ENCODE measurements at places on chromosomes 7 and 10.

- no peak for DNase-seq
Observed at GRCh38 chr7:75626954-75627353, 111.8 kb downstream of the HIP1 start.

DNA sequence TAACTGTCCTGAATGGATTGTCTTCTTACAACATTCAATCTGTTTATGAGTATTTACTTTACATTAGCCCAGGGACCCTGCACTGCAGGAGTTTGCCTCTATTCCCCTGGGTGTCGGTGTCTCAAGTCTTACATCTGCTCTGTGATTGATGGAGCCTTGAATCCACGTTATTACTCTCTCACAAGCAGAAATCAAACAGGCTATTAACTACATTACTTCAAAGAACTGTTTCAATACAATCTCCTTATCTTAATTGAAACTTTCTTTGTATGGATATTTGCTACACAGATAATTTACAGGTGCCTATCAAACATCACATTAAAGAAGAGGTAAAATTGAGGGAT is 3.1 kb upstream of the ARID5B start:
- DNase-seq, result no peak

DNA sequence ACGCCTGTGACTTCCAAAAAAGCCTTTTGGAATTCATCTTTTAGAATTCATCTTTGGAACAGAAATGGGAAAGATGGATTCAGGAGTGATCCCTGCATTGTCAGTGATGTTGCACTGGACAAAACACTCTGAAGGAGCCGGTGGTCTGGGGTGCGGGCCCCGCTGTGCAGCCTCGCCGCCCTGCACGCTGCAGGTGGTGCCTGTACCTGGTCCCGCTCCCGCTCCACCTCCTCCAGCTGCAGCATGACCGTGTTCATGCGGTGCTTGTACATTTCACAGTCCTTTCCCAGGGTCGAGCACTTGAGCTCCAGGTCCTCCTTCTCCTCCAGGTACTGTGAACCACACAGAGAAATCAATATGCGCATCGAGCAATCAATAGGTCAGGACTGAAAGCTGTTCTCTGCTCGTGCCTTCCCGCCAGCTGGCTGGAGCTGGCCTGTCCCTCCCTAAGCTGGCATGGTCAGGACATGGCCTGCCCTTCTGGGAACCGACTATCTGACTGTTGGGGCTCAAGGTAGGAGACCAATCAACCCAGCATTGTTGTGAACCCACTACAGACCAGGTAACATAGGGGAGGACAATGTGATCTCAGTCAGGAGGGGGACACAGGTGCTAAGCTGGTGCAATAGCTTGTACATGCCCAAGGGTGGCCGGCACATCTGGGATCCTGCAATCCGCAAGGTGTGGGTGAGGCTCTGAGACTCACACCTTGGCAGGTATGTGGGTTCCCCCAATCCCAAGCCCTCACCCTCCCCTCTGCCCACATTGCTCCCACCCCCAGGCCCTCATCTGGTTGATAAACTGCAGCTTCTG is 93.8 kb upstream of the GNA12 start:
- DNase-seq, result no peak

DNA sequence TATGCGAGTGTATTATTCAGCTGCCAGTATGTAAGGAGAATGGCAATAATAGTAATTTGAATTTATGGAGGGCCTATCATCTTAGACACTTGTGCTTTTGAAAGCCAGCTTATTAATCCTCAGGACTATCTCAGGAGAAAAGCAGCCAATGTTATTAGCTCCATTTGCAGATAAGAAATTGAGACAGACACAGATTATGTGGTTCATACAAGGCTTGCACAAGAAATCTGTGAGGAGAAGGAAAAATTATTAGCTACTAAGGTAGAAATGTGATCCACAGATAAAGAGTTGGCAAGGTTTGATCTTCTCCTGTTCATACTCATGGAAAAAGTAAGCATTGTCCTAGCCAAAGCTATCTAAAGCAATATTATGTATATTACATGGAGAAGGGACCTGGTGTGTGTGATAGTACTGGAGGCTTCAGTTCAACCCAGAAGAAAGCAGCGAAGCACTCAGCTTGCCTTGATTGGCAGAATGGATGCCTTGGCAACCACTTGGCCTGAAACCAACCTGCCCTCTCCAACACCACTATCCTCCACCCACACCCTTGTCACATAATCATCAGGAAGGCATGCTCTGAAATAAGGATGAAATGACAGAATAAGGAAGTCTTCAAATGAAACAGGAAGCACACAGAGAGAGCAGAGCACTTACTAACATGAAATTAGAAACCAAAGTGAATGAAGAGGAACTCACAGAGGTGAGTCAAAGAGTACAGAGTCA is 18.0 kb downstream of the MACC1 start:
- no peak for DNase-seq

DNA sequence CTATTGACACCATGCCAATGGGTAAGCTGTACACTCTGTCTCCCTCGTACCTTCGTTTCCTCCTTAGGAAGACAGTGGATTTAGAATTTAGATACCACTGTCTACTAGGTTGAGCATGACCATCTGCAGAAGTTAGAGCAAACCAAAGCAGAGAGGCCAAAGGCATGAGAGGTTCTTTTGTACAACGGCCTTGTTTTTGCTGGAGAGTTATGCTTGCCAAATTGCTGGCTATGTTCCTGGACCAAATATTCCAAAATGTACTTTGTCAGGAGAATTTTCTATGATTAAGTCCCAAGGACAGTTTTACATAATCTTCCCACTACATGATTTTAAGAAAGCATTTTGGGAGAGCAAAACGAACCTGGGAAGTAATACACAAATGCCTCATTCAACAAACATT is 47.9 kb upstream of the PLCE1 start:
- DNase-seq, result no peak

GRCh38 chr10:16231734-16232435 is 204.9 kb upstream of the PTER start:
- DNase-seq, result no peak

DNA sequence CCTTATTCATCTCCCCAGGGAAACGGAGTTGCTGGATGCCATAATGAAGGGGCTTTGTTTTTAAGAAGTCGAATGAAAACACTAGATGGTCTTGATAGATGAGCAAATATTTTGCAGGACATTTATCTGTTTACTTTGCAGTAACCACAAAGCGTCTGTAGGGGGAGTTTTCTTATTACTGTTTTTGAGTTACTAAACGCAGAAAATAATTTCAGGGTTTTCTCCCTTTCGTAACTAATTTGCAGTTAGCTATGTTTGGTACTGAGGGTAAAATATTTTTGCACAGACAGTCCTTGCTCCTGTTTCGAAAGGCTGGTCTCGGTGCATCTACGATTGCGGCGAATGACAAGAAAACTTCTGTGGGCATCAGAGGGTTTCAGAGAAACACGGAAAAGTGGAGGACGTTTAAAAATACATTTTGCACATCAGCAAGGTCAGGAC is 505.6 kb upstream of the MKI67 start:
- no peak for DNase-seq

- DNase-seq, result no peak
Observed at GRCh38 chr7:112204499-112205342, 1.5 kb downstream of the DOCK4 start.

DNA sequence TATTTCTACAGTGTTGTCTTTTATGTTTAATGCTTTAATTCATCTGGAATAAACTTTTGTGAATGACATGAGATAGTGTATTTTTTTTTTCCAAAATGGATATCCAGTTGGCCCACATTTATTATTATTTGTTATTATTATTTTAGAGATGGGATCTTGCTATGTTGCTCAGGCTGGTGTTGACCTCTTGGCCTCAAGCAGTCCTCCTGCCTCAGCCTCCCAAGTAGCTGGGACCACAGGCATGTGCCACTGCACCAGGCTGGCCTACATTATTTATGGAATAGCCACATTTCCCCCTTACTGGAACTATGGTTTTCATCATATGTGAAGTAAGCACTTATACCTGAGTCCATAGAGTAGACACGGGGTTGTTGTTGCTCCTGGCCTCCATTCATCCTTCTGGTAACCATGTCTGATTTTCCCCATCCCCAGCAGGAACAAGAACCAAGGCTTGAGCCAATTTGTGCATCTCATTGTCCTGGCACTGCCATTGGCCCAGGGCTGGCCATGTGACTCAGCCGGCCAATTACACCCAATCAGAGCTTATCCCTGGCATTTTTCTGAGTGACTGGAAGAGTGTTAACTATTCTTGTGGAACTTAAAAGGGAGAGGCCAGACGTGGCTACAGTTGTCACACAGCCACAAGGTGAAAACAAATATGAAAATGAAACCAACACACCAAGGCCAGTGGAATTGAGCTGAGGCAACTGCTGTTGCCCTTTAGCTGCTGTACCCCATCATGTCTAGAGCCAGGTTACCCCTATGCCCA is 23.1 kb downstream of the PRF1 start:
- DNase-seq, result no peak

DNA sequence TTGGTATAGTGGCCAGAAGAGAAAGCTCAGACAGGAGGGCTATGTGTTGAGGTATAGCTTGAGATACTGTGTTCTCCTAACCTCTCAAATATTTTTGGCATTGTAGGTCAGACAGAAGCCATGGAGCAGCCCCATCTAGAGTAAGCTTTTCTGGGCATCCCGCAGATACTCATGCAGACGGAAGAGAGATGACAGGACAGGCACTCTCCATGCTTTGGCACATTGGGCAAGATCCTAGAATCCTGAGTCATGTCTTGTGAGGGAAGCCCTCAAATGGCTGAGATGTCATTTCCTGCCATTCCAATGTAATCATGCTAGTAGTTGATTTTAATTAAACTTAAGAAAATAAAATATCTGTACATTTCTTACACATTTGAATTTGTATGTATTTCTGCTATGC is 16.8 kb upstream of the KIF20B start:
- no peak for DNase-seq

DNA sequence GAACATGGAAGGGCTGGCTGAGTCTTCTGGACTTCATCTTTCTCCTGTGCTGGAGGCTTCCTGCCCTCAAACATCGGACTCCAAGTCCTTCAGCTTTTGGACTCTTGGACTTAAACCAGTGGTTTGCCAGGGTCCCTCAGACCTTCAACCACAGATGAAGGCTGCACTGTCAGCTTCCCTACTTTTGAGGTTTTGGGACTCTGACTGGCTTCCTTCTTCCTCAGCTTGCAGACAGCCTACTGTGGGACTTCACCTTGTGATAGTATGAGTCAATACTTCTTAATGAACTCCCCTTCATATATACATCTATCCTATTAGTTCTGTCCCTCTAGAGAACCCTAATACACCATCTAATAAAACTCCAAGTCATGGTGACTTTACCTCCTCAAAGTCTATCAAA is 4.0 kb upstream of the CLEC5A start:
- no peak for DNase-seq

- no peak for DNase-seq
Observed at GRCh38 chr7:102981451-102981850, 68.7 kb downstream of the LRRC17 start.

GRCh38 chr7:87528730-87529129 is 53.2 kb upstream of the ABCB4 start:
- no peak for DNase-seq

DNA sequence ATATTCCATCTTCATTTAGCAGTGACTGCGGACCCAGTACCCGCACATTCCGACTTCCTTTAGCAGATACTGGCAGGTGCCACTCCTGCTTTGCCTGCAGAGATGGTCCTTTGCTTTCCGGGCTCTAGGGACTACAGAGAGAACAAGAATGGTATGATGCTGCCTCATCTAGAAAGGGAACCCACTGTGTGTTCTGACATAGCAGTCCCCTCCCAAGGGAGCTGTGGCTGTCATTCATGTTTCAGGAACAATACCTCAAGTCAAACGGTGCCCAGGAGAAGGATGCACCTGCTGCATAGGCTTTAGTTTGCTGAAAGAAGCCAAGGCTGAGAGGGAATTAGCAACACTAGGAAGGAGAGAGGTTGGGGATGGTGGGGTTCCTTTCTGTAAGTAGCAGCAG is 15.9 kb upstream of the TMEM72 start:
- DNase-seq, result no peak

GRCh38 chr7:70132852-70133690 is 534.8 kb downstream of the AUTS2 start:
- DNase-seq, result no peak

GRCh38 chr10:133438711-133439273 is 14.4 kb upstream of the SPRN start:
- DNase-seq, result no peak

- DNase-seq, result no peak
Observed at GRCh38 chr10:86204421-86205305, 161.9 kb downstream of the GRID1 start.

- DNase-seq, result no peak
Observed at GRCh38 chr7:128735436-128735835, 3.7 kb upstream of the CALU start.

- no peak for DNase-seq
Observed at GRCh38 chr10:125124907-125125306, 35.5 kb downstream of the CTBP2 start.

DNA sequence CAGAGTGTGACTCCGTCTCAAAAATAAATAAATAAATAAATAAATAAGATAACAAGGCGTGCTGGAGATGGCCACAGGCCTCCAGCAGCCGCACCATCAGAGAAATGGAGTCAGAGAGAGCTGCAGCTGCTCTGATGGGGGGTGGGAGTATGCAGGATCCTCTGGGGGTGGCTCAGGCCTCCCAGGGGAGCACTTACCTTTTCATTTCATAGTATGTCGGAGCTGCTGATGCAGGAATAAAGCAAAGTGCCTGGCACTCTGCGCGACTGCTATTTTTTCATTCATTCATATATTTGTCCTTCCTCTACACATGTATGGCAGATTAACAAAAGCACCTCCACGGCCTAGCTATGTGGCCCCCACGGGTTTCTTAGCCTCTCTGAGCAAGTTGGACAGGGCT is 175.9 kb downstream of the CUX1 start:
- no peak for DNase-seq

GRCh38 chr10:36899652-36900051 is 225.7 kb upstream of the ANKRD30A start:
- no peak for DNase-seq

DNA sequence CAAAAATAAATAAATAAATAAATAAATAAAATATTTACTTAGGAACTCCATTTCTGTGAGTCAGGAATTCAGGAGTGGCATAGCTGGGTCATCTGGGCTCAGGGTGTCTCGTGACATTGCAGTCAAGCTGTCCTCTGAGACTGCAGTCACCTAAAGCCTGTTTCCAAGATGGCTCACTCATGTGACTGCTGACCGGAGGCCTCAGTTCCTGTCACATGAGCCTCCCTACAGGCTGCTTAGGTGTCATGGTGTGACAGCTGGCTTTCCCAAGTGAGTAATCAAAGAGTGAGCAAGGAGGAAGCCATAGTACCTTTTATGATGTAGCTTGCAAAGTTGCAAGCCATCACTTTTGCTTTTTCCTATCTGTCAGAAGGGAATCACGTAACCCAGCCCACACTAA is 128.6 kb upstream of the KCTD7 start:
- no peak for DNase-seq

GRCh38 chr7:88395715-88396114 is 89.0 kb upstream of the STEAP4 start:
- DNase-seq, result no peak

- no peak for DNase-seq
Observed at GRCh38 chr7:25726781-25727311, 425.2 kb upstream of the NFE2L3 start.

DNA sequence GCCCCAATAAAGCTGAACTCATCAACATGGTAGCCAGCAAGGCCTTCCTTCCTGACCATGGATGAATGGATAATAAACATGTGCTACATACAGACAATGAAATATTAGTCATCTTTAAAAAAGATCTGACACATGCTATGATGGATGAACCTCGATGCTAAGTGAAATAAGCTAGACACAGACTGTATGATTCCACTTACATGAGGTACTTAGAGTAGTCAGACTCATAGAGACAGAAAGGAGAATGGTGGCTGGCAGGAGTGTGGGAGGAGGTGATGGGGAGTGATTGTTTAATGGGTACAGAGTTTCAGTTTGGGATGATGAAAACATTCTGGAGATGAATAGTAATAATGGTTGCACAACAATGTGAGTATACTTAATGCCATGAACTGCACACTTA is 114.1 kb upstream of the SORCS3 start:
- DNase-seq, result no peak

All from stimulated activated CD8-positive, alpha-beta memory T cell treated with anti-CD3 and anti-CD28 coated beads, Interleukin-2, amount 100 ng/mL, for 48 hours (primary cell).